Cardiac ventricle fibroblast (primary cell): ENCODE measurements at places on chromosomes 4 and X. TPM values are rescaled to one million over a fixed set of nuclear protein-coding genes. Genes with fewer than 3 reads are reported as not detected.

USP17L17 gene
- total RNA-seq: not detected in 2 replicates

CT47B1 gene
- total RNA-seq: not detected in 2 replicates

SPRY1 gene
- 413 and 452 TPM in 2 replicates for total RNA-seq

LDOC1 gene
- total RNA-seq: 14.3 and 14.5 TPM in 2 replicates

RNF212 gene
- 0.37 and 1.3 TPM in 2 replicates for total RNA-seq

HERC5 gene
- total RNA-seq: 0.25 and 1.2 TPM in 2 replicates

LIMCH1 gene
- 4.6 and 9.8 TPM in 2 replicates for total RNA-seq

CT45A3 gene
- total RNA-seq: not detected in 2 replicates

GABRB1 gene
- total RNA-seq: not detected in 2 replicates

SYP gene
- total RNA-seq: 0.19 and 0.78 TPM in 2 replicates

USP17L24 gene
- total RNA-seq: not detected in 2 replicates

OPRPN gene
- total RNA-seq: not detected in 2 replicates

PCDH19 gene
- 0.06 and 0.10 TPM in 2 replicates for total RNA-seq

LRP2BP gene
- 0.37 and 1.1 TPM in 2 replicates for total RNA-seq

SRPX gene
- 2,993 and 3,060 TPM in 2 replicates for total RNA-seq
